ENCODE measurements at places on chromosomes 1 and 21.

DNA sequence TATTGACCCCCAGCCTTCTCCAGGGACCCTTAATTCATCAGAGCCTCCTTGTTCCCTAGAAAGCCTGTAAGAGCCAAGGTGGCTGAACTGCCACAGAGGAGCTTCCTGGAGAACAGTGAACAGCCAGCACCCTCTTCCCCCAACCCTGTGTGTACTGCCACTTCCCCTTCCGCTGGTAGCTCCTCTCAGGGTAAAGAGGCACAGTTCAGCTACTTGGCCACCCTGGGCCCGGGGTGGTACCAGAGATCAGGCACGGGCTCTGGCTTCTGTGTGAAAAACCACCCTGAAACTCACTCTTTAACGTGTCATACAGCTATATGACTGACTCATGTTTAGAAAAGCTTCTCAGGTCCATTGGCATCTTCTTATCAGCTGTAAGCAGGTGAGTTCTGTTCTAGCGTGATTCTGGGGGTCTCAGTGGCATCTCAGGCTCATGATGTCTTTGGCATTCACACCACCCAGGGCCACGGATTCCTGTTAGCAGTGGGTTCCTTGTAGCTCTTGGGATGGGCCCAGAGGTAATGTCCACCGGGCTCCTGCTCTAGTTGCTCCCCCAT, 22.4 kb downstream of the ARMH1 start:
- no peak for DNase-seq

- no peak for DNase-seq
These were observed 13.6 kb downstream of the FHAD1 start for GRCh38 chr1:15260418-15261154.

- no peak for DNase-seq
These were observed 8.7 kb upstream of the TTF2 start for GRCh38 chr1:117051224-117052064.

DNA sequence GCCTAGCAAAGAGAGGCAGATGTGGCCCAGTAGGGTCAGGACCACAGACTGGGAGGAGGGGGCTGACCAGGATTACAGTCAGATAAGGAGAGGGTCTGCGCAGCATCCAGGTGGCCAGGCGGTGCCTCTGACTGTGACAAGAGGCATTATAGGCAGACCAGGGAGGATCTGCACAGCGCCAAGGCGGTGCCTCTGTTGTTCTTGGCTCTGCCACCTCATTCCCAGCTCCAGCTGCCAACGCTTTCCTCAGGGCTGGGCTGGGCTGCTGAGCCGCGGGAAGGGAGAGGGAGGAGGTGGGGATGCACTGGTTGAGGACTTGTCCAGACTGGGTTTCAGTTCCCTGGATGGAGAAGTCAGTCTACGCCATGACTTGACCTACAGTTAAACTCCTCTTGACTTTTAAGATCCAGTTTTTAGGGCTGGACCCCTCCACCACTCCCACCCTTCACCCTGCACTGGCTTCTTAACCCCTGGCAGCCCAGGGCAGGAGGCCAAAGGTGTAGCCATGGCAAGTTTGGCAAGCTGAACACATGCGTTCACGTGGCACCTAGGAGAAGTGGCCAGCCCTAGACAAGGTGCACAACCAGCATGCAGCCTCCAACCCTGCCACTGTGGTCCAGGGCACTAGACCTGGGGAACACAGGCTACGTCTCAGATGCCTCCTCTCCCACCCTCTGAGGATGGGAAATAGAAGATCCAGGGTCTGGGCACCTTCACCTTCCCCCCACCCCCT, 4.5 kb upstream of the CRABP2 start:
- DNase-seq, result no peak

DNA sequence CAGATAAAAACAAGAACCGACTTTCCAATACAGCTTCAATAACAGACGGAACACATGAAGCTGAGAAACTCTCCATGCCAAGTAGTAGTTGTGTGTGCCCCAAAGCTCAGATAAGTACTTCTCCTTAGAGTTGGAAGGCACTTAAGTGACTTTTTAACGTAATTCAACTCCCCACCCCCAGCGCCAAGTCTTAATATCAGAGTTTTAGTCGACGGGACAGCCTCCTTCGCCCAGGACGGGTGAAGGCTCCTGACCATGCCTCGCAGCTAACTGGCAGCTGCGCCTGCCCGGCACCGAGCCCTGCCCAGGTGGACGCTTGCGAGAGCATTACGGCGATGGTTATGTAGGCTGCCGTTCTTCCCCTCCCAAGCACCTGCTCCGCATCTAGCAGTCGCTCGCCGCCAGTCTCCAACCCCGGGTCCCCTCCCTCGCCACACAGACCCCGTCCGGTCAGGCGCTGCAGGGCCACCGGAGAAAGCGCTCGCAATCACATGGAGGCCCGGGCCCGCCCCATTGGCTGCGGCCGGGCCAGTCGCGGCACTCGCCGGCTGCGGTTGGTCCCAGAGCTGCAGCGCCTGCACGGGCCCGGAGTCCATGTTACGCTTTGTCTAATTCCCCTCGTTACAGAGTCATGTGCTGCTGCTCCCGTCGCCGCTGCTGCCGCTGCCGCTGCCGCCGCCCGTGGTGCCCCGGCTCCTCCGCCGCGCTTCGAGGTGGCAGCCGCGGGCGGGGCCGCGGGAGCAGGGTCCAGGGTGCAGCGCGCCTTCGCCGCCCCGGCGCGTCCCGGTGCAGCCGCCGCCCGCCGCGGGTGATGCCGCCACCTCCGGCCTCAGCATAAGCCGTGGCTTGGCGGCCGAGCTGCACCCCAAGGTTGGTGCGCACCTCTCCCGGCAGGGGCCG, at the start of gene LRRC8D:
Gene LRRC8D, plus strand, starts transcription at position 611 of the 900 bp plus-strand sequence. CDS start 112,037 bp downstream, outside the sequence.
- no peak for DNase-seq

GRCh38 chr21:24727803-24728440, 879.4 kb downstream of the MRPL39 start:
- DNase-seq, result no peak

DNA sequence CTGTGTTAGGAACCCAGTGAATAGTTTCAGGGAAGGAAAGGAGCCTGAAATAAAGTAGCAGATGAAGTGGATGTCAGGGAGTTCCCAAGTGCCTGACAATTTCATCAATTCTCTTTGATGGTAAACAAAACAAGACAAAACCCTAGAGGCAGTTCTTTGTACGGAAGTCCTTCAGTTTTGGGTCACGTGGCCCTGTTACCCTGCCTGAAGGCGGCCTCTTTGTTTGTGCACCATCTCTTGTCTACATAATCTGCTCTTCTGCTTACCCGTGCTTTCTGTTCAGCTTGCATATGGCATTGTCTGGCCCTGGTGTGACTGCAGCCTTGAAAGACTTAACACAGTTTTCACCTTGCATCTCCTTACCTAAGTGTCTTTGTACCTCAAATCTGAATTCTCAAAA, 166.7 kb upstream of the DUSP10 start:
- no peak for DNase-seq

GRCh38 chr1:113874012-113874879, 2.7 kb upstream of the PTPN22 start:
- peak; percentile 39 for DNase-seq

- no peak for DNase-seq
These were observed 54.2 kb downstream of the SLC19A1 start for GRCh38 chr21:45487891-45488600.

DNA sequence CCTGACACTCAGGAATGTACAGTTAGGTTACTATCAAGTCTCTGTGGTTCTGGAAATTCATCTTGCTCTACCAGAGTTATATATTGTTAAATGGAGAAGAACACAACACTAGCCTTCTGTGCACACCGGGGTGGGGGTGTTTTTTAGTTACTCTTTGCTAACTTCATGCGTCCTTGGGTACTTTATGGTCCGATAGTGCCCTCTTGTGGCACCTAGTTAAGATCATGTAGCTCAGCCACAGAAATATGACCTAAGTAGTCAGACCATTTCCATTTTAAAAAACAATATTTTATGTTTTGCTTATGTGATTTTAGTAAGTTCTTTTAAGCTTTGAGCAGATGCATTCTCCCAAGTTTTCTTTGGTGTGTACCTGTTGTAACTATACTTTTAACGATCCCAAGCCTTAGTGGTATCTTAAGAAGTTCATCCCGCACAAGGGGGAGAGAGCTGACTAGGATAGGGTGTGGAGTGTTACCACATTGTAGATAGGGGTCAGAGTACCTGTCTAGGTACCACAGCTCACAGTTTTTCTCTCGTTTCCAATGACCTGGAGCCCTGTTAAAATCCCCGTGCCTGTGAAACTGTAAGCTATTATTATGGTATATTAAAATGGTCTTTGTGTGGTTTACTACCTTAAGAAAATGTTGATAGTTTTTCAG, 20.6 kb upstream of the SH3D21 start:
- DNase-seq, result no peak

DNA sequence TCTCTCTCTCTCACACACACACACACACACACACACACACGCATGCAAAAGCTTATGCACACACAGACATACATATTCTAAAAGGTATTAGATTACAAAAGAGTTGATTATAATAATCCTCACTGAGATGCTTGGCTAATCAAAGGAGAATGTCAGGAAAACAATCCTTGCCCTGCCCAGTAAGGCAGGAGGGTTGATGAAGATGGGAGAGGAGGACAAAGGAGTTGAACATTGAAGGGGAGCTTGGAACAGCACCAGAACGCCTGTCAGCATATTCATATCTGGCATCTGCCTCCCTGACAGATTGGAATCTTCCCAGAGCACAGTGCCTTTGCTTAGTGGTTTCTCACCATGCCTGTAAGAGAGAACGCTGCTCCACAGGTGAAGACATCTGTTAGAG, 68.6 kb upstream of the PALMD start:
- no peak for DNase-seq

- no peak for DNase-seq
These were observed 27.1 kb upstream of the LEPR start for GRCh38 chr1:65393347-65393746.

- DNase-seq, result no peak
These were observed 46.8 kb upstream of the WASF2 start for GRCh38 chr1:27536767-27537166.

- DNase-seq, result no peak
These were observed 22.9 kb downstream of the PRXL2B start for GRCh38 chr1:2609319-2610035.

GRCh38 chr21:32795802-32796559, 24.4 kb upstream of the PAXBP1 start:
- DNase-seq, result no peak

DNA sequence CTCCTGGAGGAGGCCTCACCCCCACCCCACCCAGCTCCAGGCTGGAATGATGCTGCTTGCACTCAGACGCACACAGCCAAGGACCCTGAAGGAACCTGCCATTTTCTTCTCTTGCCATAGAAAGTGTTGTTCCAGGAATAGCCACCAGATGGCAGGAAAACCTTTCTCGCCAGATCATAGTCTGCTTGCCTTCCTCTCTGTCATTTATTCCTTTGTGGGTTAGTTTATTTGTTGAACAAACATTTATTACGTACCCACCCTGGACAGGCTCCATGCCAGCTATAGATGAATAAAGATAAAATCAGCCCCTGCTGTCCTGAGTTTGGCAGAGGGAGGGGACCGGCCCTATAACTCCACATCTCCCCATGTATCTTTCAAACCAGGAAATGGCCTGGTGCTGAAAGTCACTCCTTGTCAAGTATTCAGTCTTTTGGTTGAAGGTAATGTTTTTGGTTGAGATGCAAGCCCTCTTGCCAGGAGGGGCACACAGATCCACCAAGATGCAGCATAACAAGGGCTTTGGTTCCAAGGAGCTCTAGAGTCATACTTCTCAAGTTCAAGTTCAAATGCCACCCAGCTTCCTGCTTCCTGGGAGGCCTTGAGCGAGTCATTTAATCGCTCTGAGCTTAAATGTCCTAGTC, 7.0 kb upstream of the KCNC4 start:
- peak; percentile 11 for DNase-seq

- no peak for DNase-seq
These were observed 8.6 kb upstream of the PLA2G2C start for GRCh38 chr1:20194757-20195461.

DNA sequence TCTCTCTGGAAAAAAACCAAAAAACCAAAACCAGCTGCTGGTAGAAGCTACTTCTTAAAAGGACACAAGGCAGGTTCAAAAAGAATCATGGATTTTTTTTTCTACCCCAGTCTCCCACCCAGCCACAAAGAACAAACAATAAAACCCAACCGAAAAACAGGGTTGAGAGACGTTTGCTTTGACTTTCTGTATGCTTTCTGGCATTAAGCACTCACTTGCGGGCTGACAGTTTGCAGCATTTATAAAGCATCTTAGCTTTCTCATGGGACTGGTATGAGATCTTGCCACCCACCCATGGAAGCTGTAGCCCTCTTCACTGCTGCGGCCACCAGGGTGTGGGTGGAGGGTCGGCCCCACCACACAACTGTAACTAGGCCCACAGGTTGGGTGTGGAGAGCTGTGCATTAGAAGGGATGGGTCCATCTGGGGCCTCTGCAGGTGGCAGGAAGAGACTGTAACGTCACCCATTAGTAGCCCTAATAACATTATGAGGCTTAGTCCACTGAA, 165.7 kb downstream of the RHOU start:
- DNase-seq, result no peak

GRCh38 chr1:79797487-79797886, 791.0 kb upstream of the ADGRL4 start:
- DNase-seq, result no peak

- DNase-seq, result no peak
These were observed 4.1 kb upstream of the REG4 start for GRCh38 chr1:119815361-119815760.

GRCh38 chr1:200780545-200781369, 42.1 kb downstream of the CAMSAP2 start:
- DNase-seq, result no peak

DNA sequence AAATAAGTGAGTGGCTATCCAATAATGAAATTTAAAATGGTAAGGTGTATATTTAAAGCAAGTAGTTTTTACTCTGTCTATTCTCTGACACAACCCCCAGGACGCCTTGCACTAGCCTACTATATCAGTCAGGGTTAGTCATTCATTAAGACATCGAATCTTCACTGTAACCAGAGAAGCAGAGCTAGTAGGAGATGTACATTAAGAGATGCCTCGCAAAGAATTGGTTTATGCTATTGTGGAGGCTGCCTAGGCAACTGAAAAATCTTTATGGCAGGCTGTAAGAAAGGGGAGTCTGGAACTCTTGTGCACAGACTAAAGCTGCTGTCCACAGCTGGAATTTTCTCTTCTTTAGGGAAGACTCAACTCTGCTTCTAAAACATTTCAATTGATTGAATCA, 28.8 kb downstream of the NTNG1 start:
- DNase-seq, result no peak

- DNase-seq, result no peak
These were observed 201.8 kb downstream of the DYRK1A start for GRCh38 chr21:37568415-37568814.

DNA sequence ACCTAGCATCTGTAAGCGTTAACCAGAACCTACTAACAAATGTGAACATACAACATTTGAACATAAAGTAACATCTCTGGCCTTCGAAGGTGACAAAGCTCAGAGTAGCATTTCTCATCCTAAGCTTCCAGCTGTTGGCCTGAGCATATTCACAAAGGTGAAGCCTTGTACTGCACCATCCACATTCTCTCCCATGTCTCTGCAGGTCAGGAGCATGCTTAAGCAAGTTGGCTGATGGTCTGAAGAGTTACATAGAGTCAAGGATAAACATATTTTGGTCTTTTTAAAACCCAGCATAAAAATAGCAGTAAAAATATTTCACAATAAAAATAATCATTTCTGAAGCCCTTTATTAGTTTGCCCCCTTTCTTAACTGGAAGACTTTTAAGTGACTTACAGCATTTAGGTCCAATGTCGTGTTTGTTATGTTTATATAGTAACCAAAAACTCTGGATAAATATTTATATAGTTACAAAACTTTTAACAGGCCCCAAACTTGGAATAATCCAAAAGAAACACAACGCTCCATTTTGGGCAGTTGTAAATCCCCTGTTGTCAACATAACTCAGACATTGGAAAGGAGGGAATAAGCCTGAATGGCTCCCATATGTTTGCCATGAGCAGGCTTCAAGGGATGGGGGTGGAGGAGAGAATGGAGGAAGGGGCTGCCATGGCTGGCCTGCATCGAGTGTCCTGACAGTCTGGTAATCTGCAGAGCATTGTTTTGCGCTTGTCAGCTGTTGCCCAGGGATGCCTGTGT, 42.8 kb upstream of the ENAH start:
- no peak for DNase-seq

All from SIG-M5 (cell line).